Substantia nigra (tissue), 51 donors: ENCODE measurements at places on chromosomes 16 and 17.

DNA sequence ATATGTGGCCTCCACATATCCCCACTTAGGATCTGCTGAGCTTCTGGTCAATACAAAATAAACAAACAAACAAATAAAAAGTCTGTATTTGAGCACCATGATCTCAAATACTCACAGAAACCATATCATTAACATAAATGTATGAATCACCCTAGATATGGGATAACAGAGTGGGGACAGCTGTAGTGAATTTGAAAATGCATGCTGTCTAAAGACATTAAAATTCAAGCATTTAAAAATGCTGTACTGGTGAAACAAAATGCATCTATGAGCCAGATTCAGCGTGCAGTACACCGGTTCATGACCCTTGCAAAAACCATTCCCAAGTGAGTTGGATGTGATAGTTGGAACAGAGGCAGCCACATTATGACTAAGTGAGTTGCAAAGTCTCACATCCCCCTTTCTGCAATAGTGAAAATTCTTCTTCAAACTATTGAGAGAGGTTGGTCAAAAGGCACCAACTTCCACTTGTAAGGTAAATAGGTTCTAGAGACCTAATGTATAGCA, 12.3 kb downstream of the GRIN2A start:
- no peak for DNase-seq

DNA sequence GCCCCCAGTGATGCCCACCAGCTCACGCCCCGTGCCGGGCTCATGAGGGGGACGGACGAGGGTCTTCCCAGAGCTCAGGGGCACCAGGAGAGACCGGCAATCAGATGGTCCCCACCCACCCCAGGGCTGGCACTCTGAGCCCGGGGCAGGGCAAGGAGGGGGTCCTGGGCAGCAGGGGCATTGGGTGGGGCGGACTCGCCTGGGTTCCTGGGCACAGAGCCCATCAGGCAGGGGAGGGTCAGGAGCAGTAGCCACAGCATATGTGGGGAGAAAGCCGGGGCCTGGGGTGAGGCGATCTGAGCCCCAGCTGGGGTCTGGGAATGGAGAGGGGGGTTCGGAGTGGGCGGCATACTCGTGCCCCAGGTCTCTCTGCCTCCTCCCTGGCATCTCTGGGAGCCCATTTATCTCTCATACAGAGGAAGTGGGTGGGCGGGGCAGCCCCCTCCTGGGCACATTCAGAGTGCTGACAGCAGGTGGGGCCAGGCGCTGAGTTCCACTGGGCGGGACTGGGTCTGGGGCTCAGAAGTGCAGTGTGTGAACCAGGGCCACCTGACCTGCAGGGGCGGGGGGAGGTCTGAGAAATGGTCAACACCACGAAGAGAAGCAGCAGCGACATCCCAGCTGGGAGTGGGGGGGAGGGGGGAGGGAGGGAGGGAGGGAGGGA, 20.5 kb upstream of the UBE2I start:
- DNase-seq, result no peak

GRCh38 chr16:67987460-67988160, 7.3 kb upstream of the DPEP3 start:
- no peak for DNase-seq

GRCh38 chr16:58198022-58198683, at the start of gene CSNK2A2:
CSNK2A2 (minus strand) TSS chr16:58198106; CDS start chr16:58197736, 370 bp downstream.
- peak; percentile 24 for DNase-seq

GRCh38 chr17:77735081-77735565, 223.4 kb upstream of the TNRC6C start:
- DNase-seq, result no peak

DNA sequence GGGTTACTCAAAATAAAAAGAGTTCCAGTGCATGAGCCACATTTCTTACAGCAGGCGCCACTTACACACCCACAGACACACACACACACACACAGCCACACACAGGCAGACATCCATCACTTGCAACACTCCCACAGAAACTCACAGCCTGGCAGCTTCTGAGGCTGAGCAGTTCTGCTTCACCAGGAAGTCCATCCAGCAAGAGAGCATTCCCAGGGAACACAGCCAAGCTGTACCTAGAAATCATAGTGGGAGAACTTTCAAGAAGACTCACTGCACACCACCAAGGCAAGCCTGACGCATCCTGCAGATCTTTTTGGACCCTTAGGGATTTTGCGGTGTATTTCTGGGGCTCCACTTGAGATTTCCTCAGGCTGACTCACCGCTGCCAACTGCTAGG, 140.9 kb upstream of the WSB1 start:
- DNase-seq, result no peak

GRCh38 chr16:71929048-71929447, 33.7 kb downstream of the IST1 start:
- DNase-seq, result peak; percentile 7

GRCh38 chr17:32335046-32335445, 6.9 kb downstream of the C17orf75 start:
- no peak for DNase-seq

- DNase-seq, result no peak
Observed at GRCh38 chr17:43860927-43861622, 14.1 kb downstream of the CD300LG start.

GRCh38 chr16:16045296-16045695, 95.9 kb downstream of the ABCC1 start:
- no peak for DNase-seq

DNA sequence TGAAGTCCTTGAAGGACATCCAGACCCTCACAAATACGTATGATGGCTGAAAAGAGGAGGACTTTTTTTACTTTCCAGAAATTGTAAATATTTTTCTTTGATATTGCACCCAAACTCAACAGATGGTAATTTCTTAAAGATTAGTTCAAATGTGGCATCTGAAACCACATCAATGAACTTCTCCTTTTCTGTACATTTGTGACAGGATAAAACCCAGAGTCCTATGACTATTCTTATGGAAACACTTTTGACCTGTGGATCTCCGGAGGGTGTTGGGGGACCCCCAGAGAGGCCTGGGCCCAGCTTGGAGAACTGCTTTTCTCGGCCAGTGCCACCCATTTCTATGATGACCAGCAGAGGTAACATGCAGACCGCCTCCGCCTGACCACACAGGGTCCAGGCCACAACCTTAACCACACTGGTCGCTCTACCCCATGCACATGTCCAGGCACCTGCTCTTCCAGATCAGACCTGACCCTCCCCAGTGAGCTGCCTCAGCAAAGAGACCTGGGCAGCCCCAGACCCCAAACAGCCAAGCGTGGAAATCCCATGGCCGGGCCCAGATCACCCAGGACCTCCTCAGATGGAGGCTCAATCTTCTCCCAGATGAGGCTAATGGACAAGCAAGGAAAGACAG, 22.7 kb downstream of the RPH3AL start:
- no peak for DNase-seq

DNA sequence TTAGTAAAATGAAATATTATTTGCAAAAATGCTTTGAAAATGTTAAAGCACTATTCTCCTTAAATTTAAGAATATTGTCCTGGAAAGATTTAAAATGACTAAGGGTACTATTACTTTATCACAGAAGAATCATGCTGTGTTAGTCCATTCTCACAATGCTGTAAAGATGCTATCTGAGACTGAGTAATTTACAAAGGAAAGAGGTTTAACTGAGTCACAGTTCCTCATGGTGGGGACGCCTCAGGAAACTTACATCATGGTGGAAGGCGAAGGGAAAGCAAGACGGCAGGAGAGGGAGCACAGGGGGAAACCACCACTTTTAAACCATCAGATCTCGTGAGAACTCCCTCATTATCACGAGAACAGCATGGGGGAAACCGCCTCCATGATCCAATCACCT, 245.6 kb downstream of the IRX3 start:
- no peak for DNase-seq

DNA sequence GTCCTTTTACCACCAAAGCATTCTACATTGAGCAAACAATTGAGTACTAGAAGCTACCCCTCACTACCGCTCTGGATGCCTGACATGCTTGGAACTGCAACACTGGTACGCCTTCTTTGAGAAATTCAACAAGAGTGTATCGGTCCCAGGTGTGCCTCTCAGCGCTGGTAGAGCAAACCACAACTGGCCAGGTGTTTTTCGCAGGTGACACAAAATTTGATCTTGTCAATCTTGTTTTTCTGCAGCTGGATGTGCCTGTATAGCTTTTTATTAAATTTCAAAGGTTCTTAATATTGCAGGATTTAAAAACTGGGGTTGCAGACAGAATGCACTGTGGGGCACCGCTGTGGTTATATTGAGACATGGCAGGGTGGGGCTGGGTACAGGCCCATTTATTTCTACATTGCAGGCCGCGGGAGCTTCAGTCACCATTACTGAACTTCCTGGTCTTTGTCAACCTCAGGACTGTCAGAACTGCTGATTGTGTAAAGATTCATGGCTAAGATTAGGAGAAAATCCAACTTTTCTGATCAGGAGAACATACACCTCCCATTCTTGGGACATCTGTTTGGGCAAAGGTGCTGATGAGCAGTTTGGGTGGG, 4.5 kb upstream of the SNX20 start:
- DNase-seq, result no peak

DNA sequence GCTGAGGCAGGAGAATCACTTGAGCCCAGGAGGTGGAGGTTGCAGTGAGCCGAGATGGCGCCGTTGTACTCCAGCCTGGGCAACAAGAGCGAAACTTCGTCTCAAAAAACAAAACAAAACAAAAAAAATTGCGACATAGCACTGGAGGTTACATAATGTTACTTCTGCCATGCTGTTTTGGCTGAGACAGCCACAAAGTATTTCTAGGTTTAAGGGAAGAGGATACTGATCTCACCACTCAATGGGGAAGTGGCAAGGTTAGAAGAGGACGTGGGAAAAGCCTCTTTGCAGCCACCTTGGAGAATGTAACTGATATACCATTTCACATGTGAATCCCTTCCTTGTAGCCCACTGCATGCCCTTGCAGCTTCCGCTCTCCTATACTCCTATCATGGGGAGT, 131.2 kb upstream of the NLRP1 start:
- DNase-seq, result no peak

GRCh38 chr17:31531336-31531980, 140.0 kb downstream of the RAB11FIP4 start:
- no peak for DNase-seq

- DNase-seq, result no peak
Observed at GRCh38 chr17:39963829-39964228, 1.0 kb downstream of the GSDMA start.

DNA sequence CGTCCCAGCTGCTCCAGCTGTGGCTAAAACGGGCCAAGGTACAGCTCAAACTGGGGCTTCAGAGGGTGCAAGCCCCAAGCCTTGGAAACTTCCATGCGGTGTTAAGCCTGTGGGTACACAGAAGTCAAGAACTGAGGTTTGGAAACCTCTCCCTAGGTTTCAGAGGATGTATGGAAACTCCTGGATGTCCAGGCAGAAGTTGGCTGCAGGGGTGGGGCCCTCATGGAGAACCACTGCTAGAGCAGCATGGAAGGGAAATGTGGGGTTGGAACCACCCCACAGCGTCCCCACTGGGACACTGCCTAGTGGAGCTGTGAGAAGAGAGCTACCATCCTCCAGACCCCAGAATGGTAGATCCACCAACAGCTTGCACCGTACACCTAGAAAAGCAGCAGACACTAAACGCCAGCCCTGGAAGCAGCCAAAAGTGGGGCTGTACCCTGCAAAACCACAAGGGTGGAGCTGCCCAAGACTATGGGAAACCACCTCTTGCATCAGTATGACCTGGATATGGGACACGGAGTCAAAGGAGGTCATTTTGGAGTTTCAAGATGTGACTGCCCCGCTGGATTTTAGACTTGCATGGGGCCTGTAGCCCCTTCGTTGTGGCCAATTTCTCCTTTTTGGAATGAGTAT, 2.2 kb downstream of the SDR42E1 start:
- DNase-seq, result no peak

DNA sequence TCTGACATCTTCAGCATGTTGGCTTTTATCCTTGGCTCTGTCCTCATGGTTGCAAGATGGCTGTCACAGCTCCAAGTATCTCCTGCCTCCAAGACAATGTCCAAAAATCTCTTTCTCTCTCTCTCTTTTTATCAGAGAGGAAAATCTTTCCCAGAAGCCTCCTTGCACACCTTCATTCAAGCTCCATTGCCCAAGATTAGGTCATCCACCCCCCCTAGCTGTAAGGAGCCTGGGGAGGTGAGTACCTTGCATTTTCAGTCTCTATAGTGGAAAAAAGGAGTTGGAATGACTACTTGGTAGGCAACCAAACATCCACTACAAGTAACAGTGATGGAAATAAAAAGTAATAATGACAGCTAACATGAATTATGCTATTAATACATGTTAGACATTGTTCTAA, 22.0 kb upstream of the NSMCE1 start:
- DNase-seq, result no peak

GRCh38 chr17:50337956-50338355, 8.0 kb upstream of the XYLT2 start:
- no peak for DNase-seq

DNA sequence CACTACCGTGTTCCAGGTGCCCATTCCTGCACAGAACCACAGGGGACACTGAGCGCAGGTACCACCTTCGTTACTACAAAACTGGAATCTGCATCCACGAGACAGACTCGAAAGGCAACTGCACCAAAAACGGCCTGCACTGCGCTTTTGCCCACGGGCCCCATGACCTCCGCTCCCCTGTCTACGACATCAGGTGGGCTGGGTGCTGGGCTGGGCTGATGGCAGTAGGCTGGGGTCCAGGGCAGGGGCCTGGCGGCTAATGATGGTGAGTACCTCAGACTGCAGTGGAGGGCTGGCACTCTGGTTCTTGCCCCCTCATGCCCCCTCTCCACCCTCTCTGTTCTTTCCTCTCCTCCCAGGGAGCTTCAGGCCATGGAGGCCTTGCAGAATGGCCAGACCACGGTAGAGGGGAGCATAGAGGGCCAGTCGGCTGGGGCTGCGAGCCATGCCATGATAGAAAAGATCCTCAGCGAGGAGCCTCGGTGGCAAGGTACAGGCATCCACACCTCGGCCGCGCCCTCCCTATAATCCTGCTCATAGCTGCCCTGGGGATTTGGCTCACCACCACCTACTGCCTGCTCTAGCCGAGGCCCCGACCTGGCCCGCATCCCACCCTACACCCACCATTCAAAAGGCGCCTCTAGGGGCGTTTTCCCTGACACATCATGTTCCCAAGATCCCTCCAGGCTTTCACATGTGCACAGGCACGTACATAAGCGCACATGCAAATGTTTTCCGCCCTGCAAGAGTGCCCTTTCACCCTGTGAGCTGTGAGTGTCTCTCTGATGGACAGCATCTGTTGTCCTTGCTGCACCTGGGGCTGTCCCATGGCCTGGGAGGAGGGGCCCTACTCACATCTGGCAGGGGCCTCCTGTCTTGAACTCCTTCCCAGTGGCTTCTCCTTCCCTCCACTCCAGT, 27.7 kb downstream of the UNK start:
- DNase-seq, result no peak

DNA sequence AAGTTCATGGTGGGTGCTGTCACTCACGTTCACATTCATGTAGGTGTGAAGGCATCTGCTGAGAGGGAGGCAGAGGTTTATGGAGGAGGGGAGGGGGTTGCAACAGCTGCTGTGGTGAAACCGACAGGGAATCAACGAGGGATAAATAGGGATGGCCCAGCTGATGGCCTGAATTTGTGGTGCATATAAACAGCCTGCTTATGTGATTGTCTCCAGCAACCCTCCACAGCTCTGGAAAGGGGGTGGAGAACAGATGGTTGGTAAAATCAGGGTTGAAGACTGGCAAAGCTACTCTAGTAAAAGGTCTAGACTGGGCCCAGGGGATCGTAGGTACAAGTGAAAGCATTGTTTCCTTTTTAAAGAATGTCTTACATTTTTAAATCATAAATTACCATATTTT, 53.7 kb downstream of the IQCK start:
- no peak for DNase-seq

- DNase-seq, result no peak
Observed at GRCh38 chr17:48605409-48605919, 678 bp upstream of the HOXB6 start.
